ENCODE measurements at places on chromosomes 1 and 21. TPM values are rescaled to one million over a fixed set of nuclear protein-coding genes. Genes with fewer than 3 reads are reported as not detected.

The FCER1G gene
- total RNA-seq, result 14.0 TPM

The AMPD1 gene
- not detected for total RNA-seq

The RNU1-3 gene
- 2,232 TPM for total RNA-seq

The EXO5 gene
- total RNA-seq, result 24.2 TPM

The NBPF4 gene
- not detected for total RNA-seq

The SLC25A34 gene
- 1.6 TPM for total RNA-seq

The TRPM2 gene
- 40.9 TPM for total RNA-seq

The ADCY10 gene
- total RNA-seq, result not detected

The TSACC gene
- 0.73 TPM for total RNA-seq

The UBE2U gene
- not detected for total RNA-seq

The CELA3A gene
- not detected for total RNA-seq

The TMEM269 gene
- total RNA-seq, result 0.40 TPM

The NBPF26 gene
- 22.6 TPM for total RNA-seq

The HSD17B7 gene
- total RNA-seq, result 23.7 TPM

The TEX38 gene
- total RNA-seq, result not detected

The APOBEC4 gene
- not detected for total RNA-seq

The THEM5 gene
- total RNA-seq, result not detected

The CTH gene
- total RNA-seq, result 4.1 TPM

The NCMAP gene
- total RNA-seq, result 0.05 TPM

The YOD1 gene
- total RNA-seq, result 7.7 TPM

The CD160 gene
- total RNA-seq, result 3.1 TPM

The DNALI1 gene
- total RNA-seq, result not detected

The FAM72D gene
- 16.9 TPM for total RNA-seq

The CFHR5 gene
- total RNA-seq, result not detected

The MAD2L2 gene
- 129 TPM for total RNA-seq

The GJC2 gene
- total RNA-seq, result 4.1 TPM
